ENCODE measurements at places on chromosomes 4 and X. TPM values are rescaled to one million over a fixed set of nuclear protein-coding genes. Genes with fewer than 3 reads are reported as not detected.

The HTN1 gene
- not detected for total RNA-seq

- no peak for ATAC-seq
Observed at GRCh38 chr4:82430964-82431745, 765 bp downstream of the ENOPH1 start.

GRCh38 chr4:127120441-127121090 is 512.2 kb upstream of the INTU start:
- no peak for ATAC-seq

- no peak for ATAC-seq
Observed at GRCh38 chr4:137474711-137475301, 57.5 kb downstream of the PCDH18 start.

DNA sequence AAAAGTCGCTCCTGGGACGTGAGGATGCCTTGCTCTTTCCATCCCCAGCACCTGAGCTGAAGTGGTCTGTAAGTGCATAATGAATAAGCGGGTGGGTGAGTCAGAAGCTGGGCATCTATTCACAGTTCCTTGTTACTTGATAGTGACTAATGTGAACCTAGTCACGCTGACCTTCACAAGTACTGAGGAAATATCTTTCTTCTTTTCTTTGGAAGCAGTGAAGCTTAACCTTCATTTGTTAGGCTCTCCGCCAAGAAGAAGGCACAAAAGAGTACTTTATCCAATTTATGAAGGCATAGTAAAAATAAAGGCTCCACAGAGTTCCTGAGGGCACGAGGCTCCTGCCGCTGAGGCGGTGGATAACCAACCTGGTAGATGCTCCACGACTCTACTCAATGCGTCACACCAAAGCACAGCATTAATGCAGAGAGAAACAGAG is 475.7 kb upstream of the SLIT2 start:
- no peak for ATAC-seq

The SSX4B gene
- total RNA-seq: 0.27 TPM

- ATAC-seq: no peak
Observed at GRCh38 chr4:84502955-84503373, 3.9 kb upstream of the NKX6-1 start.

DNA sequence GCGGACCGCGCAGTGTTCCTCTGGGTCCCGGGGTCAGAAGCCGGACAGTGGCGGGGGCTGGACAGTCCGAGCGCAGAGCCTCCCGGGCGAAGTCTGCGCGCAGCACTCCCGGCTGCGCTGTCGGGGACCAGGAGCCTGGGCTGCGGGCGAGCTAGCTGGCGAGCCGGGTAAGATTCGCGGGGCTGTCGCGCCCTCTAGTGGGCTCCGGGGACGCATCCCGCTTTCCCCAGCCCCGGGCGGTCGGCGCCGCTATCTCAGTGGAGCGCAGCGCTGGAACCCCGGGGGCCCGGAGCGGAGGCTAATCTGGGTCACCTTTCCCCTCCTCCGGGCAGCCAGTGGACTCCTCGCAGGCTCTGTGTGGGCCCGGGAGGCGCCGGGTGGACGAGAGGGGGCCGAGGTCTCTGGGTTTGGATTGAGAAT is 4.2 kb downstream of the PDGFRA start:
- peak; percentile 72 for ATAC-seq

DNA sequence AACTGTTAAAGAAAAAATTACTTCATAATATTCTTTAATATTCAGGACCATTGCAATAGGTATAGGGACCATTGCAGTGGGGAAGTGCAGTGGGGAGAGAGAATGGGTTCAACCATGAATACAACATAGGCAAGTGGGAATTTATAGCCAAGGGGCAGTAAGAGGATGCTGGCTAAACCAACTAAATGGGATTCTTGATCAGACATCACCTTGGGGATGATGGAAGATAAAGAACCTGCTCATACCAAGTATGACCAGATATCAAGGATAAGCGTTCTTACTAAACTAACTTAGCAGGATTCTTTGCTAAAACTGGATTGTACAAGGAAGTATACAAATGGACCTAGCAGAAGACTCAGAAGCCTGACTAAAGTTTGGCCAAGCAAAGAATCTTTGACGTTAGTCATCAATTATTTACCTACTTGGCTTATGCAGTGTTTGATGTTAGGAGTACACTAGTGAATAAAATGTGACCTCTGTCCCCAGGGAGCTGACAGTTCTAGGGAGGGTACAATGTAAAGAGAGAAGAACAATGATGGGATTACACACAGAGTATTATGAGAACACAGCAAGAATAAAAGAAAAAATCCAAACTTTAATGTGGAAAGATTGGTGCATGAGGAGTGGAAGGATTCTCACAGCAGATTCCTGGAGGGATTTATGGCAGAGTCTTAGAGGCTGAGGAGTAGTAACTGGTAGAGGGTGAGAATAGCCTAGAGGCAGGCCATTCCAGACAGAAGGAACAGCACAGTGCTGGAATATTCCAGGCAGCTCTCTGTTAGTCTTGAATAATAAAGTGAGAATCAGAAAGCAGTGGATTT is 54.7 kb upstream of the MYOZ2 start:
- no peak for ATAC-seq

The GSPT2 gene
- total RNA-seq: 6.3 TPM

DNA sequence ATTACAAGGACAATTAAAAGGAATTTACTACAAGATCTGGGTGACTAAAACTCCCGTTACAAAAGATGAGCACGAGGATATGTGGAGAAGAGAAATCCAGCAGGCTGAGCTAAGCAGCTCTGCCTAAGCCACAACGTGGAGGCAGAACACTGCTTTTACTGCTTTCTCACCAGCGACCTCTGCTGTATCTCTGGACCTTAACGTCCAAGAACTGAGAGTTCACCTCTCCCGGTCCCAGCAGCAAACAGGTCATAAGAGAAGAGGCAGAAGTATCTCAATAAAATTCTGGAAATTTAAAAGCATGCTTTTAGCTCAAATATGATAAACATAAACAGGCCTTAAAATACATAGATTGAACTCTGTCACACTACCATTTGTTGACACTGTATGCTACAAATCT is 81.0 kb downstream of the ADGRA3 start:
- ATAC-seq: peak; percentile 36

The CCNB3 gene
- total RNA-seq: 1.0 TPM

The SPANXN3 gene
- not detected for total RNA-seq

Data from gastroesophageal sphincter (tissue), 4 donors.